ENCODE measurements at places on chromosomes 1 and 21. TPM values are rescaled to one million over a fixed set of nuclear protein-coding genes. Genes with fewer than 3 reads are reported as not detected.

GRCh38 chr1:171420810-171421209, 64.5 kb upstream of the PRRC2C start:
- no peak overlapping the region for H3K4me3 ChIP-seq
- H3K36me3 ChIP-seq: no peaks in the 10 kb centered on the region
- H3K27ac ChIP-seq: no peak overlapping the region
- DNase-seq: no peak
- H3K4me1 ChIP-seq: no peaks in the 10 kb centered on the region

TOMM20 gene
- total RNA-seq: 100 TPM

DNA sequence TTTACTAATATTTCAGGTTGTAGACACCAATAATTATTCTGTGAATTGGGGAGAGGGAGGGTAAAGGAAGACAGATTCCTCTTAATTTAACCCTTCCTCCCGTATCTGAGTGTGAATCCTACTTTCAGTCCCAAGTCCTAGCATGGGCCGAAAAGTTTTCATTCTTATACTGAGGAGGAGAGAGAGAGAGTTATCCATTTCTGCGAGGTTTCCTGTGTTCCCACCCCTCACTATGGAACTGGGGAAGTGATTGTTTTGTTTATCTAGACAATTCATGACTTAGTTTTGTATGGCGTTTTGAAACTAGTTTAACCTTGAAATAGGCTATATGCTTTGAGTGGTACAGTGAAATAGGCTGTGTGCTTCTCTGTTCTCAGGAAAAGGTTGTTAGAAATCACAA, 134.0 kb upstream of the DPYD start:
- peak overlapping the region; percentile 79 for H3K4me3 ChIP-seq
- H3K27ac ChIP-seq: peak overlapping the region; percentile 74
- no peak for DNase-seq
- H3K4me1 ChIP-seq: peaks cover 29% of the 10 kb centered on the region
- H3K36me3 ChIP-seq: no peaks in the 10 kb centered on the region

GRCh38 chr1:155472491-155473083, 90.0 kb downstream of the ASH1L start:
- no peak for DNase-seq
- peaks cover 15% of the 10 kb centered on the region for H3K36me3 ChIP-seq
- H3K27me3 ChIP-seq: no peaks in the 10 kb centered on the region
- H3K4me3 ChIP-seq: no peak overlapping the region
- H3K4me1 ChIP-seq: peaks cover 24% of the 10 kb centered on the region

DNA sequence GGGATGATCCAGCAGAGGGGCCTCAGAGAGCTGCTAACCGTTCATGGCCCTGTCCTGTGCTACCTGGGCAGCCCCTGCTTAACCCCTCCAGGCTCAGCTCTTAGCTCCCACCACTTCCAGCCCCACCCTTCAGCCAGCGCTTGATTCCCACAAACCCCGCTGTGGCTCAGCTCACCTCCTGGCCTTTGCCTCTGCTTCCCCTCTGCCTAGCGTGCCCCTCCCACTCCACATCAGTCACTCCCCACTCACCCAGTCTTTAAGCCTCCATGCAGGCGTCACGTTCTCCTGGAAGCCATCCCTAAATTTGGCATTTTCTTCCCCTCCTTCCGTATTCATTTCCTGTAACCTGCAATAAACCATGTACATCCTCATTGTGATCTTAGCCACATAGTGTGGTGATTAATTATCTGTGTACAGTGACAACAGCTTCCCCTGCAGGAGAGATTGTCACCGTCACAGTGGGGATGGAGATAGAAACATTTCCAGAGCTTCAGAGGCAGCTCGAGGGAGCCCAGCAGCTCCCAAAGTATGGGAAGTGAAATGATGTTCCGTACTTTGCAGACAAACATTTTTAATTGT, 65.5 kb downstream of the EPHB2 start:
- H3K4me1 ChIP-seq: peaks cover 32% of the 10 kb centered on the region
- DNase-seq: no peak
- H3K36me3 ChIP-seq: no peaks in the 10 kb centered on the region
- no peaks in the 10 kb centered on the region for H3K27me3 ChIP-seq
- no peak overlapping the region for H3K4me3 ChIP-seq

DNA sequence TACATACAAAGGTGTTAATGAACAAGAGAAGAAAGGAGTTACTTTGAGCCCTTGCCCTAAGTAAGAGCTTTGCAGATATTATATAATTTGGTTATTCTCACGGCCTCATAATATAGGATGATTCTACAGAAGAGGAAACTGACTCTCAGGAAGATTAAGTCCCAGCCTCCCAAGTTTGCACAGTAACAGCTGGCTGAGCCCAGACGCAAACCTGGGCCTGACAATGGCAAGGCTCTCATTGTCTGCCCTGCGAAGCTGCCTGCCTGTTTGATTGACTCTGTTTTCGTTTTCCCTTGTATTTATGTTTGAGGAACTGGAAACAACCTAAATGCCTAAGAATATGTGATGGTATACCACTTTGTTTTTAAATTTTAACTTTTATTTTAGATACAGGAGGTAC, 76.2 kb upstream of the PGBD5 start:
- H3K4me1 ChIP-seq: peaks cover 18% of the 10 kb centered on the region
- H3K27me3 ChIP-seq: peaks cover 15% of the 10 kb centered on the region
- H3K36me3 ChIP-seq: no peaks in the 10 kb centered on the region
- no peak for DNase-seq
- no peak overlapping the region for H3K27ac ChIP-seq
